ENCODE measurements at places on chromosomes 13 and 19. TPM values are rescaled to one million over a fixed set of nuclear protein-coding genes. Genes with fewer than 3 reads are reported as not detected.

ZNF816 gene
- 10.4 TPM for total RNA-seq

C13orf42 gene
- not detected for total RNA-seq

ERICH6B gene
- not detected for total RNA-seq

CGB1 gene
- not detected for total RNA-seq

MBD3L2B gene
- total RNA-seq = not detected

ZSWIM4 gene
- total RNA-seq = 7.1 TPM

AMH gene
- 4.0 TPM for total RNA-seq

Data from activated naive CD4-positive, alpha-beta T cell treated with anti-CD3 and anti-CD28 coated beads for 36 hours (primary cell).